ENCODE measurements at places on chromosomes 2 and 18.

DNA sequence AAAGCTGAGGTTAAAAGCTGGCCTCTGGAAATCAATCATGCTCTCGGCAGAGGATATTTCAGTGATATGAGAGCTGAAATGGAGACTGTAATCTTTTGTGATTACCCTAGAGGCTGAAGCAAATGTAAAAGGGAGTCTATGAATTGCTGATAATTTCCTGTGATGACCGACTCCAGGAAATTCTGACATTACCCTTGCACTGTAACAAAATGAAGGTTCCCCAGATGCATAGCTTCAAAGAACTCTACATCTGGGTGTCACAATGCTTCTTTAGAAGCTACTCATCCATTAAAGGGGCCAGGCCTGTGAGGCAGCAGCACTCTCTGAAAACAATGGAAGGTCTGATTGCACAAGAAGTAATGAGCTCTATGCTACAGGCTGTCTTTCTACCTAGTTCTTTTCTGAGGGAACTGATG, 268.2 kb upstream of the SESTD1 start:
- no peak for DNase-seq

DNA sequence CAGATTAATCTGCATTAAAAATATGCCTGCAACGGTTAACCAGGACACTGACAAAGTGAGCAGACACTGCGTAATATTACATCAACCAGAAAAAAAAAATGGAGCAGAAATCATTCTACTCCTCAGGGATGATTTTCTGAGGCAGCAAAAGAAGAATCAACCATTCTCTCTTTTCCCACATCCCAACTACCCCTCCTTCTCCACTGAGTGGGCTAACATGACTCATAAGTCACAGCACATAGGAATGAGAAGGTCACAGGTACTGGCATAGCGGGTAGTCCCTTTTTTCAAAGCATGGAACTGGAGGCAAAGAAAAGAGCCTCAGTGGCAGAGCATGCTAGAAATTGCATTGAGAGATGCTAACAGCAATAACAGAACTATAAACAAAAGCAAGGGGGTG, 54.3 kb upstream of the TSPYL6 start:
- no peak for DNase-seq

DNA sequence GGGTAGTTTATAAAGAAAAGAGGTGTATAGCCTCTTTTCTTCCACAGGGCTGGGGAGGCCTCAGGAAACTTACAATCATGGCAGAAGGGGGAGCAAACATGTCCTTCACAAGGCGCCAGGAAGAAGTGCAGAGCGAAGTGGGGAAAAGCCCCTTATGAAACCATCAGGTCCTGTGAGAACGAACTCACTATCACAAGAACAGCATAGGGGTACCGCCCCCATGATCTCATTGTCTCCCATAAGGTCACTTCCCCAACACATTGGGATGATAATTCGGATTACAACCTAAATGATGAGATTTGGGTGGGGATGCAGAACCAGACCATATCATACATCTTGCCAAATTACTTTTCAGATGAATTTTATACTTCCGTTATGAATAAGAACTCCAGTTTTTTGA, 32.4 kb downstream of the RALB start:
- no peak for DNase-seq

- DNase-seq, result no peak
These were observed 119.2 kb upstream of the SLC39A10 start for GRCh38 chr2:195537811-195538210.

- no peak for DNase-seq
These were observed 1859.7 kb upstream of the CELF4 start for GRCh38 chr18:39425172-39425850.

GRCh38 chr2:235669983-235670962, 176.4 kb downstream of the AGAP1 start:
- no peak for DNase-seq

DNA sequence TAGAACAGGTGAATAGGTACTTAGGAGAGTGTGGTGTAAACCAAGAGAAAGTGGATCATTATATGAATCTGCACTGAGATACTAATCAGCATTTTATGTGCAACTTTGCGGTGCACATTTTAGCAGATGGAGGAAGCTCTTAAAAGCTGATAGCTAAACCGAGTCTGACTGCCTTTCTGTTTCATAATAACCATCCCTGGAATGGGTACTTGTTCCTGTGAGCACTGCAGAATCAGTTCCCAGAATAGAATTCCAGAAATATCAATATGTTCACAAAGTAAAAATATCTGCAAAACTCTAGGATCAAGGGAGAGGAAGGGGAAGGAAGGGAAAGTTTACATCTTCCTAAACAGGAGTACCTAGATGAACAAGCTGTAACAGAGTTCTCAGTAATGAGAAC, 432.2 kb upstream of the HNRNPA3 start:
- DNase-seq, result no peak

- DNase-seq, result no peak
These were observed 54.3 kb upstream of the AGPS start for GRCh38 chr2:177338177-177338721.

DNA sequence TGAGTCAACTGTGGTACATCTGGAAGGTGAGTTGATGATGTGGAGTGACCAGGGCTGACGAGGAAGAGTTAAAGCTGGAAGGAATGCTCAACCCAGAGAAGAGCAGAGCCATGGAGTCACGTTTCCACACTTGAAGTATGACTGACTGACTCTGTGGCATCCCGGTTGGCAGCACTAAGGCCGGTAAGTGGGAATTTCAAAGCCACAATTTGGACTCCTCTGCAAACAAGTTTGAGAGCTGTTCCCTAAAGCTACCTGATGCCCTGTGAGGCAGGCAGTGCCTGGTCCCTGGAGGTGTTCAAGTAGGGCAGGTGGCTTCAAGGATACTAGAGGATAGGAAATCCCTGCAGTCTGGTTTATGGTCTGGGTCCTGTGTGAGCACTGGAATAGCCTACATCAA, 69.3 kb upstream of the ITGB6 start:
- DNase-seq, result no peak

- DNase-seq, result no peak
These were observed 27.8 kb upstream of the REL start for GRCh38 chr2:60853531-60853930.

- no peak for DNase-seq
These were observed 526.4 kb upstream of the SPHKAP start for GRCh38 chr2:228707846-228708245.

DNA sequence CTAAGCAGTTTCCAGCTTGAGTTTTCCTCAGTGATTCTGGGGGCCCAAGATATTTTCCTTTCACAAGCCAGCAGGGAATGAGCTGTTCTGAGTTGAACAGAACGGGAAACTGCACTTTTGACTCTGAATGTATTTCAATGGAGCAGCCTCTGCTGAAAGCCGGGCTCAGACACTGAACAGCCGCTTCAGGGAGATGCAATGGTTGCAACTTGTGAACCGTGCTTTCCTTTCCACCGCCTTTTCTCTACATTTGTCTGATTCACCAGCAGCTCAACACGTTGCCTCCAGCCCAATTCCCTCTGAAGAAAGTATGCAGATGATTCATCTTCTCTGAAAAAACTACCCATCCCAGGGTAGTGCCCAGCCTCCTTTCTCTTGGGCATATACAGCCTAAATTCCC, 119.3 kb upstream of the PKDCC start:
- no peak for DNase-seq

GRCh38 chr2:6054161-6054671, 362.0 kb downstream of the SOX11 start:
- DNase-seq, result no peak

GRCh38 chr2:15976354-15976753, 36.0 kb downstream of the MYCN start:
- no peak for DNase-seq

GRCh38 chr2:40844353-40845277, 392.7 kb upstream of the SLC8A1 start:
- DNase-seq, result no peak

- DNase-seq, result no peak
These were observed 2.6 kb upstream of the PRLH start for GRCh38 chr2:237563816-237564215.

- no peak for DNase-seq
These were observed 1.9 kb upstream of the ST3GAL5 start for GRCh38 chr2:85890522-85891176.

- no peak for DNase-seq
These were observed 91.6 kb upstream of the TSPYL6 start for GRCh38 chr2:54347622-54348021.

DNA sequence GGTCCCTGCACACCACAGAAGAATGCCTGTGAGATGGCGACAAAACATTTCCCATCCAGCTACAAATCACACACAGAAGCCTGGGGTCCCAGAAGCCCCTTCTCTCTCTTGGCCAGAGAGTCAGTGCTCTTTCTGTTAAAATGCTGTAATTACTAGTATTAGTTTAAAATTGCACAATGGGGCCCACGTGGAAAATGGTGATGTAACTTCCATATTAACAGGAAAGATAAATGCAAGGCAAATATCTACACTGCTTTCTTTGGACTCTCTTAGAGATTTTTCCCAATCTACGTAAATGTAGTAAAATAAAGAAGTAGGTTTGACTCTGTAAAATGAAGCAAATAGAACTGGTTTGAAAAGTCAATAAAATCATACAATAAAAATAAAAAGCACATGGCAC, 113.9 kb upstream of the TFCP2L1 start:
- no peak for DNase-seq

DNA sequence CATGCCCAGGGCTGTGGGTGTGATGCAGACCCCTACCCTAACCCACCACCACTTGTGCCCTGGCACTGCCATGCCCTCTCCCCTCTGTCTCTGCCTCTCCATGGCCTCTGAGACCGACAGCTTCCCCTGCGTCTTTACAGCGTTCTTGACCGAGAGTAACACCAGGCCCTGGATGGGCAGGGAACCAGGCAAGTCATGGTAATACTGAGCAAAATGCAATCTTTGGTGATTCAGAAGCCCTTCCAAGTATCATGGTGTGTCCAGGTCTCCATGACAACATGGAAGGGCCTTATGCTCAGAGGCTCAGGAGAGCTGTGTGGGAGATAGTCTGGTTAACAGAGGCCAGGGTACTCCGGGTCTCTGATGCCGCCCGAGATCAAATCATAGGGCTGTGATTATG, 176.1 kb downstream of the KLHL29 start:
- no peak for DNase-seq

DNA sequence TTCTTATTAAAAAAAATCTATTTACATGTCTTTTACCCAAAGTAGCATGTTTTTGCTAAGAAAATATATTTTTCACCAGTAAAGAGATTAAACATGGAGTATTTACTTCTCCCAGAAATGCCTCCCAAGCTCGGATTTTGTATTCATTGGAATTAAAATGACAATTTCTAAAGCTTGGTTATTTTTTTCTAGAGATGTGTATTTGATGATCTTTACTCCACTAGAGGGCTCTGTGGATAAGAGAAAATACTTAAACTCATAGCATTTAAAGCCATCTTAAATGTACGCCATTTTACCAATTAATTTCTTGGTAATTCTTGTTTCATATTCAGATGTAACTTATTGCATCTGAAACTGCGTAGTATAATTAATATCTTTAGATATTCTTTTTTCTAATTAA, 461.4 kb downstream of the GALR1 start:
- no peak for DNase-seq

DNA sequence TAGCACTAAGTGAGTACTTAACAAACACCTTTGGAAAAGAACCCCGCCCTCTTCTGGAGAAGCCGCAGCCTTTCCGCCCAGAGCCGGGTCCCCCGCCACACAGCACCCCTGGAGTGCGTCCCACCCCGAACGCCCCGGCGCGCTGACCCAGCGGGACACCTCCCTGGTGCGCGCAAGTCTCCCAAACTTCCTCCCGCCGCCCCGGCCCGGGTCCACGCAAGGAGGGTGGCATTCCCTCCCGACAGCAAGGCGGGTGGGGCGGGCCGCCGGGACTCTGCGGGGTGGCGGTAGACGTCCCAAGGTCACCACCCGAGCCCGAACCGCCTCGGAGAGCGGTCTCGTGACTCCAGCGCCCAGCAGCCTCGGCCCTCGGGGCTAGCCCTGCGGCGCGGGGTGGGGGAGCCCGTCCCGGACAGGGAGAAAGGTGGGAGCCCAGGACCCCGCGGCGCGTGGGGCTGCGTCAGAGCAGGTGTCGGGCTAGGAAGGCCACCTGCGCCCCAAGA, 598 bp downstream of the CCDC93 start:
- DNase-seq, result no peak

DNA sequence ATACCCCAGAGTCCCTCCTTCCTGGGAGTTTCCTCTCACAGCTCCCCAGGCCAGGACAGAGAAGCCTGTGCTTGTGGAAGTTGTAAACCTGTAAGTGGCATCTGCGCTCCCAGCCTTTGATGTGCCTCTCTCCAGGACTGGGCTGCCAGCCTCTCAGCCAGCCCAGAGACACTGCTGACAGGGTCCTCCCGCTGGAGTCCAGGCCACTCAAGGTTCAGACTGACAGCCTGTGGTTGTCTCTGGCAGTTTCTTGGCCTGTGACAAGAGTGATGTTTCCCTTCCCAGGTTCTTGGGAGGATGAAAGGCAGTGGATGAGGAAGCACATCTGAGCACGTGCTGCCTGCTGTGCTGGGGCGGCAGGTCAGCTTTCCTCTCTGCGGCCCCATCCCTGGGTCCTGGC, 3.0 kb downstream of the SLC35F6 start:
- DNase-seq, result no peak

DNA sequence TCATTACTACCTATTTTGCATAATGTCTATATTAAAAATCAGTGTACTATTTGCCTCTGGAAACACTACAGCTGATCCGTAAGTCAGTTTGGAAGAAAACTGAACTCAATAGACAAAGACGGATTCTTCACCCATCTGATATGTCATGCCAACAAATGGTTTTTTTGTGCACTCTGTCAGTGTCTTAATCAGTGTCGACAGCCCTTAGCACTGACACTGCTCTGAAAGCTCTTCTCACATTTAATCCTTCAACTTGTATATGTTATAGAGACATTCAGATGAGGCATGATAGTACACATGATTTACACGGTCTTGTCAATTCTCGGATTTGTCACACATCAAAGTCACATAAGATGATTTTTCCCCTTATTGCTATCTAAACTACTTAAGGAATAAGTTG, 347.5 kb upstream of the GALNT5 start:
- no peak for DNase-seq

DNA sequence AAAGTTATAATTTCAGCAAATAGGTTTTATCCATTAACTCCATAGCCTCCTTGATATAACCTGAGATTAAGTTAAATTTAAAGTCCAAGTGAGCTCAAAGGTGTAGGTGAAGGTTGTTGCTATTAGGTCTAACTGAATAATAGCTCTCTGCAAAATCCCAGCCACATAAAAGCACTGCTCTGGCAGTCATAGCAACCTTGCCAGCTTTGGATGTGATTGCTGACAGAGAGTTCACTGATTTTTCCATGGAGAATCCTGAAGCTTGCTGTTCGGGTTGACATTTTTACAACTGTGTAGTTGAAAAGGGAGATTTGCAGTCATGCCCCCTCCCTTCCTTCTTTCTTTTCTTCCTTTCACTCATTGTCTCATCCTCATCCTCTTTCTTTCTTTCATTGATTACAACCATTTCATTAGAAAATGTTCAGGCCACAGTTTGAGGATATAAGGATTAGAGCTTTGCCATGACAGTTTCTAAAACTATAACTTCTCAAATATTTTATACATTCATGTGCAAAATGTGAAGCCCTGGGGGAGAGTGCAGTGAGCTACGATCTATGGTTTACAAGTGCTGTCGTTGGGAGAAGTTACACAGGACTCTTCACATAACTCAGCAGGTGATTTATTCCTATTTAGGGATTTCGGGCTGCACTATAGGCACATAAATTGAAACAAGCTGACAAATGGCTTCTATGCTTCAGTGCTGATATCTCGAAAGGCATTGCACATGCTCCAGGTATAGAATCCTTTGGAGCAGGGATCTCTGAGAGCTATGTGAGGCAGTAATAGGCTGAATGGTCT, 193.8 kb downstream of the LRRTM4 start:
- no peak for DNase-seq

All from cortex of kidney (tissue), 1 donor.